Neural progenitor cell (in vitro differentiated cells): ENCODE measurements at places on chromosomes 1 and 21.

- DNase-seq = peak; percentile 56
Observed at GRCh38 chr1:50417946-50418599, 5.2 kb downstream of the DMRTA2 start.

DNA sequence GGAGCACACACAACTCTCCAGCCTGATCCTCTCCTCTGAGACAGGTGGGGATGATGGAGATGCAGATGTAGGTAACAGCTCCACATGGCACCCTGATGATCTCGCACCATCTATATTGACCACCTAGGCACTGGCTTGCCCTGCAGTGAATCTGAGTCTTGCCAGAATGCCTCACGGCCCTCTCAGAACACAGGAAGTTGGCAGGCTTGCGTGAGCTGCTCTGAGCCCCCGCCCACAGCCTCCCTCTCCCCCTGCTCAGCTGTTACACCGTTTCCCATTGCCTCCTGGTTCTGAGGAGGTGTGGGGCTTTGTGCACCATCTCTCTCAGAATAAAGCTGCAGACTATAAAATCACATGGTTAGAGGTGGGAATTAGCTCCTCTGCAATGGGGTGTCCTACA is 48.0 kb downstream of the URB2 start:
- no peak for DNase-seq

GRCh38 chr1:16067127-16067768 is 6.2 kb downstream of the FAM131C start:
- DNase-seq = peak; percentile 59

- peak; percentile 93 for DNase-seq
Observed at GRCh38 chr1:9455487-9456234, 83.6 kb upstream of the SLC25A33 start.

DNA sequence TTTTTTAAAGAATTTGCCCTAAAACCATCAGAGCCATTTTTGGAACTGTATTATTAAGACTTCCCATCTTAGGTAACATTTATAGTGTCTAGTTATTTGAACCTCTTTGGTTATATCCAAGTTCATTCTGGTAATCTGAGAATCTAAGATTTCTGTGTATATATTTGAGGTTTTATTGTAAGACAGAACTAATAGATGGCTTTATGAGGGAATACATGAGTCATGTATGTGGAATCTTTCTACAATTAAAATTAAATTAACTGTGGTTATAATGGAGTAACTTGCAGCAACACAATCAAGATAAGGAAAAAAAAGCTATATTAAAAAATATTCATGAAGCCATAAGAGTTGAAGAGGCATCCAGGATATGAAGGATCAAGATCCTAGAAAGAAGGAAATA is 92.1 kb downstream of the UBE2U start:
- no peak for DNase-seq
